Activated CD4-positive, alpha-beta memory T cell treated with anti-CD3 and anti-CD28 coated beads, Interleukin-2, amount 10 ng/mL, durations not matched to agents 7 days and 5 days (primary cell): ENCODE measurements at places on chromosomes 6 and 20.

- DNase-seq, result no peak
Observed at GRCh38 chr6:170113141-170113540, 177.7 kb downstream of the DLL1 start.

DNA sequence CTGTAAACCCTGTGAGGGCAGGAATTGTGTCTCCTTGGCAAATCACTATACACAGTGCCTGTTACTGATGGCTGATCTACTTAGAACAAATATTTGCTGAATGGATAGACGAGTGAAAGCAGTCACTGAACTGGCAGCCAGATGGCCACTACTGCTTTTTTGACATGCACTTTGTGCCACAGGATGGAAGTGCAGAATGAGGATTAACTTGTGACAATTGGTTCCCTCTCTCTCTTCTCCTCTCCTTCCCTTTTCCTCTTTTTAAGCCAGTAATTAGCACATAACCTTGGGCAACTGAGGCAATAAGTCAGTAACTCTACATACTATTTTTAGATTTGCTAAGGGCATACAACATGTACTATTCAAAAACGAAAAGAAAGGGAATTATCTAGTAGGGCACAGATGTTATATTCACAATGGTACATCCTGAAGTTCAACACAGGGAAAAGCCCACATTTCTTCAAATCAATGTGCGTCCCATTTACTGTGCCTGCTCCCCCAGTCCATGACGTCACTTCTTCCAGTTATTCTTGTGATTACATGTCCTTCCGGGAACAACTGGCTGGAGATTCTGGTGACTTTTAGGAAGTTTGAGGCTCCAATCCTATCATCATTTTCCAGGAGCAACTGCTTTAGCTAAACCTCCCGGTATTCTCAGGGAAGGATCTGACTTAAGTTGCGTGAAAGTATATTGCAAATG lies 17.0 kb upstream of the RPS6KA2 start:
- no peak for DNase-seq

DNA sequence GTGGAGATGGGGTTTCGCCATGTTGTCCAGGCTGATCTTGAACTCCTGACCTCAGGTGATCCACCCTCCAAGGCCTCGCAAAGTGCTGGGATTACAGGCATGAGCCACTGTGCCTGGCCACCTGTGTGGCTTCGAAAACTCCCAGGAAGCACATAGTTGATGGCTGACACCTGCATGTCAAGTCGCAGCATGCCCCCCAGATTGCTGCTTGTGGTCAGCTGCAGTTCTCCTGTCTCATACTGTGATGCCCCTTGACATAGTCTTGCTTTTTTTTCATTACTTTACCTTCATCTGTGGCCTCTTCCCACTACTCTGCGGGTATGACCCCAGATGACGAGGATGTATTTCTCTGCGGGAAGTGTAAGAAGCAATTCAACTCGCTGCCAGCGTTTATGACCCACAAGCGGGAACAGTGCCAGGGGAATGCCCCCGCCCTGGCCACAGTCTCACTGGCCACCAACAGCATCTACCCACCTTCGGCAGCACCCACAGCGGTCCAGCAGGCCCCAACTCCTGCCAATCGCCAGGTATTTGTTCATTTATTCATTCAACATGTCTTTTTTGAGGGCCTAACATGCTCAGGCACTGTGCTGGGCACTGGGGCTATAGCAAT lies 13.1 kb downstream of the ZNF341 start:
- no peak for DNase-seq

DNA sequence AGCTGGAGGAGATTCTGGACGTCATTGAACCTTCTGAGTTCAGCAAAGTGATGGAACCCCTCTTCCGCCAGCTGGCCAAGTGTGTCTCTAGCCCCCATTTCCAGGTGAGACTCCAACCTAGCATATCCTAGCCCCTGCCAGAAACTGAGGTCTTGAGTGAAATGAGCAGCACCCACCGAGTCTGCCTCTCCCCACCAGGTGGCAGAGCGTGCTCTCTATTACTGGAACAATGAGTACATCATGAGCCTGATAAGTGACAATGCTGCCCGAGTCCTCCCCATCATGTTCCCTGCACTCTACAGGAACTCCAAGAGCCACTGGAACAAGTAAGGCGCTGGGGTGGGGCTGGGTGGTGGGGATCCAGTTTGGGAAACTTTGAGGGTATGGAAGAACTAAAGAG lies 4.6 kb downstream of the MEA1 start:
- DNase-seq, result peak; percentile 47

- DNase-seq, result no peak
Observed at GRCh38 chr6:68738039-68738438, 103.0 kb downstream of the ADGRB3 start.

- no peak for DNase-seq
Observed at GRCh38 chr6:4303638-4304037, 168.3 kb upstream of the ECI2 start.

DNA sequence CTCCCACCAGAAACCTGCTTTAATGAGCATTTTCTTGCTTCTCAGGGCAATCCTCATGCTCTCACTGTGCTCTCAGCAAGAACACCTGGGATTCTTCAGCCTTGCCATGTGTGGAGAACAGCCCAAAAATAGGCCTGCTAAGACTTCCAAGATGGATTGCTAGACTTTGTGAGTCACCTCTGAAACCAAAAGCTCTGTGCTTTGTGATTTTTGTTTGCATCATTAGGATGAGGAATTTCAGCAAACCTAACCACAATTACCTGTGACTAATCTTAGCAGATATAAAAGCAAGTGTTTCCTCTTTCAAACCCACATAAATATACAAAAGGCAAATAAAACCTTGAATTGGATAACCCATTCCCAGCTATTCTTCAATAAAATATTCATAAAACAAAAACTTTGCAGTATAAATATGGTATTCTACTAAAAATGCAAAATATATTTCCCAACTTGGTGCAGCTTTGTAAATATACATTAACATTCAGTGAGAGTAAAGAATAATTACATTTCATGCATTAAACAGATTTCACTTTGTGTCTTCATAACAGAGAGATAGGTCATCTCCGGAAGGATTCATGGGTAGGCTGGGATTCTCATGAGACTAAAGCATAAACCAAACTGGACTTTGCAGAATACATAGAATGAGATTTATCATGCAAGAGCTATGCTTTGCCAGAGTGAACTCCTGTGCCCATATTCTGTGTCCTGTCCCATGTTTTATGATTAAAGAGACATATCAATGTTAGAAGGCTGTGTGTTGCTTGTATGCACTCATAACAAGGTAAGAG lies 33.5 kb downstream of the TPBG start:
- no peak for DNase-seq

DNA sequence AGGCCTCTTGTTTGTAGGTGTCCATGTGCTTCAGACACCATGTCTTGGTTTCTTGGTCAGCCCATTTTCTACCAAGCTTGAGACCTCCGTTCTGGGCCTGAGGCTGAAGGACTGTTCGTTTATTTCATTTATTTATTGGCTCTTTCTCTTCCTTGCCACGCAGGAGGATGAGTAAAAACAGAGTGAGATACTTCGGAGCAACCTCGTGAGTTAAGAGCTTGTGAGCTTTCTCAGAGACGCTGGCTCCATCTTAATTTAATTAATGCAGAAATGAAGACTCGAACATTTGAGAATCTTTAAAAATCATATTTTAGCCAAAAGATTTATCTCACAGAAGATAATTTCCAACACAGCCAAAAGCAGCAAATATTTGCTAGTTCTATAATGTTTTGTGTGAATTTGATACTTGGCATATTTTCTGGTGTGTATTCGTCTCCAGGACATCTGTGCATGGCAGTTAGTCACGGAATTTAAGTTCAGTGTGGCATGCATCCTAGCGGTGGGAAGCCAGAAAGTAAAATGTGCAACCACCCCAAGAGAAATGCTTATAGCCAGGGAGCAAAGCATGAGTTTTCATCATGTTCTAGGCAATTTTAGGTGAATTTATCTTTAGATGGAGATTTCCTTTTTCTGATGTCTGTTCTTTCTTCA lies 76.0 kb downstream of the THBS2 start:
- no peak for DNase-seq

GRCh38 chr6:149320796-149321195 lies 3.3 kb downstream of the TAB2 start:
- no peak for DNase-seq

- no peak for DNase-seq
Observed at GRCh38 chr6:117616391-117617209, 14.3 kb upstream of the GOPC start.

DNA sequence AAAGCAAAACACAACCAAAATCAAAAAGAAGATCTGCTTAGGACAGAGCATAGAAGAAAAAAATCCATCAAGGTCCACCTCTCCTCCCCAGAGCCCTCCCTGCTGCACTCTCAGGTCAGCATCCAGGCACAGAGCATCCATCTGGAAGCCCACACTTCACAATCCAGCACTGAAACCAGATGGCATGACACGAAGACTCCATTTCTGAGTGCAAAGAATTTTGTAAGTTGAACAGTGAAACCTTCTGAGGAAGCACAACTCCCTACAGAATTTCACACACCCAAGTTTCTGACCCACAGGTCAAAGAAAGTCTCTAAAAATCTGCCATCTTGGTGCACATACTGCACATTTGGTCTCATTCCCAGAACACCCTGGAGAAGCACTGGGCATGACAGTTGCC lies 128.8 kb upstream of the STXBP5 start:
- DNase-seq, result no peak

DNA sequence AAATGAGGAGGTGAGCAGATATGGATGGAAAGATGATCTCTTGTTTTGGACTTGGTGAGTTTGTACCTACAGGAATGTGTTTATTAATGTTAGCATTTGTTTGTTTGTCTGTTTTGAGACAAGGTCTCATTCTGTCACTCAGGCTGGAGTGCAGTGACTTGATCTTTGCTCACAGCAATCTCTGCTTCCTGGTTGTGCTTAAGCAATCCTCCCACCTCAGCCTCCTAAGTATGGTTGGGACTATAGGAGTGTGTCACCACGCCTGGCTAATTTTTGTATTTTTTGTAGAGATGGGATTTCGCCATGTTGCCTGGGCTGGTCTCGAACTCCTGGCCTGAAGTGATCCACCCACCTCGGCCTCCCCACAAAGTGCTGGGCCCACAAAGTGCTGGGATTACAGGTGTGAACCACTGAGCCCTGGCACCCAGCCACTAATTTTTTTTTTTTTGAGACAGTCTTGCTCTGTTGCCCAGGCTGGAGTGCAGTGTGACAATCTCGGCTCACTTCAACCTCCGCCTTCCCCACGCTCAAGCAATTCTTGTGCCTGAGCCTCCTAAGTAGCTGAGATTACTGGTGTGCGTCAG lies 7.1 kb downstream of the CASP8AP2 start:
- no peak for DNase-seq

DNA sequence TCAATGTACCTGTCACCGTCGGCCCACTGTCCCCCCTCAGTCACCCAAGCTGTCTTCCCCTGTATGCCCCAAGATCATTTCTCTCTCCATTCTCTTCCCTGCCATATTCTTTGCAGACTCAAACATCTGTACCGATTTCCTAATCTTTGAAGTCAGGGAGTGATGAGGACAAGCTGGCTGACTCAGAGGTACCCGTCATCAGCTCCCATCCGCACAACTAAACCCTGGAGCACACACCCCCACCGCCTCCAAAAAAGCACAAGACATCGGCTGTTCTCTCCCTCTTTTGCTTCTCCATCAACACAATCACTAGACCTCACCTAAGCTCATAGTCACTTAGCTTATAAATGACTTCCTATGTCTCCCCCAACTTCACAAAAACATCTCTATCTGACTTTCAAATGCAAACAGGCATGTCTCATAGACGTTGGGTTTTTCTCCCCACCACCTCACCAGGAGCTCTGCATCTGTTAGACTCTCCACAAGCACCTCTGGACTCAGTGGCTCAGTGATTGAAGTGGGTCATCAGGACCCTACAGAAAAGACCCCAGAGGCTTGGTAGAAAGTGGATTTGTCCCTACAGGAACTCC lies 11.5 kb upstream of the NFATC2 start:
- DNase-seq, result no peak

DNA sequence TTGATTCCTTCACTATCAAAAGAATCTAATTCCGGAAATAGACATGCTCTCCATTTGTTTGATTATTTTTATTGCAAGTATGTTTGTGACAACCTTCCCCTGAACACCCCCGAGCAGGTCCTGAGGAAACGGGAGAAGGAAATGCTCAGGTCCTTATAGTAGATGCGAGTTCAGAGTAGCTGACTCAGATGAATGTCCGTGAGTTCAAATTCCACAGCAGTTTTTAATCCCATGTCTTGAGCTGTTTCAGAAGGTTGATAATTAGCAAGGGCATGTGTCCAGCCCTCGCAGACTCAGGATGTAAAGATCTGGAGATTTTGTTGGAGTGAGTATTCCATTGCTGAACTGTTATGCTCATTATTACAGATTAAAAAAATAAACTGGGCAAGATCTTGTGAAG lies 169.3 kb downstream of the BCAS1 start:
- no peak for DNase-seq

DNA sequence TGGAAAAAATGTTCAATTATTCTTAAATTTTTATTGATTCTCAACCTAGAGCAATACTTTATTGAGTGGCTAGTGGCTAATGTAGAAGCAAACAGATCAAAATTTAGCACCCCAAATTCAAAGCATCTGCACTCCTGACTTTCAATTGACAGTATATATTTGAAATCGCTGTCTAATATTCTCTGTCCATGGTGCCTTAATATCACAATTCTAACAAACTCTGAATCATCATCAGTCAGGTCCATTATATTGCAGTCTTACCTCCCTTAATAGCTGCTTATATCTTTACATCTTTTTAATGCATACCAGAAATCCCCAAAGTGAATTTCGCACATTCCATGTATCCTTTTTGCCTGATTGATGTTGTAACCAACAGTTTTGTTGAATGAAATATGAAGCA lies 134.9 kb downstream of the THEMIS start:
- DNase-seq, result no peak

GRCh38 chr6:3227363-3228045 lies at the start of gene TUBB2B:
Gene TUBB2B (minus strand): TSS chr6:3227653. CDS start chr6:3227543, 110 bp downstream.
- no peak for DNase-seq

- DNase-seq, result no peak
Observed at GRCh38 chr20:48845721-48846306, 18.0 kb upstream of the PREX1 start.

GRCh38 chr6:132272776-132273175 lies 128.5 kb downstream of the MOXD1 start:
- DNase-seq, result no peak

- no peak for DNase-seq
Observed at GRCh38 chr6:166655251-166655650, 28.2 kb upstream of the RPS6KA2 start.

GRCh38 chr20:25046736-25047666 lies 10.9 kb downstream of the ACSS1 start:
- DNase-seq, result no peak

- DNase-seq, result no peak
Observed at GRCh38 chr6:112144145-112144926, 56.9 kb downstream of the FAM229B start.

GRCh38 chr6:122947355-122947754 lies 48.7 kb upstream of the CLVS2 start:
- DNase-seq, result no peak

DNA sequence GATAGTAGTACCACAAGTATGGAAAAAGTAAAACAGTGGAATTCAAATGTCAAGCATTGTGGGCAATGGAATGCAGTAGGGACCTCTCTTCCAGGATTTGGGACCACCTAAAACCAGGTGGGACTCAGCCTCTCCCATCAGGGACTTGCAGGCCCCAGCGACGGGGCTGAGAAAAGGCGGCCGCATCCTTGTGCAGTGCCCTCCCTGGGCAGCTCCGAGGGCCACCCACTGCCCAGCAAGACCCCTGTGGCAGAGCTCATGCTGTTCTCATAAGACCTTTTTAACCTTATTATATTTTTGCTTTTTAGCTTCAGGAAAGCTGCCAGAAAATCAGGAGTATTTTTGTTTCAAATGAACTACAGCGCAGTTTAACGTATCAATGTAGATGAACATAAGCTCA lies 142.6 kb upstream of the RPS6KA2 start:
- DNase-seq, result no peak

GRCh38 chr6:16674801-16675392 lies 86.4 kb downstream of the ATXN1 start:
- no peak for DNase-seq

- no peak for DNase-seq
Observed at GRCh38 chr20:49913399-49914047, 1.8 kb downstream of the SPATA2 start.
